ENCODE measurements at places on chromosomes 2 and 18.

- DNase-seq = no peak
Observed at GRCh38 chr2:240920783-240921231, 14.7 kb downstream of the CROCC2 start.

GRCh38 chr2:69791045-69791444 lies 38.4 kb upstream of the GMCL1 start:
- DNase-seq = peak; percentile 79

DNA sequence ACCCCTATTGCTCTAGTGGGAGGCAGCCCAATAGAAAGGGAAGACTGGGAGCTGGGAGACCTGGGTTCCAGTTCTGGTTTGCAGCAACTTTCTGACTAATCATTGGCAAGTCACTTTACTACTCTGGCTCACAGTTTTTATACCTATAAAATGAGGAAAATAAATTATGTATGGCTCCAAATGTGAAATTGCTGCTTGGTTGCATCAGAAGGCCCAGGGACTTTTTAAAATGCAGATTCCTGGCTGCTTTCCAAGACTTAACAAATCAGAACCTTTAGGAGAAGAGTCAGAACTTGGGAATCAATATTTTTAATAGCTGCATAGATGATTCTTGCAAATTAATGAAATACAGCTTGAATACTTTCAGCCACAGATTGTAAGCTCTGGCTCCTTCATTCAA lies 943.9 kb downstream of the EPHA4 start:
- no peak for DNase-seq

DNA sequence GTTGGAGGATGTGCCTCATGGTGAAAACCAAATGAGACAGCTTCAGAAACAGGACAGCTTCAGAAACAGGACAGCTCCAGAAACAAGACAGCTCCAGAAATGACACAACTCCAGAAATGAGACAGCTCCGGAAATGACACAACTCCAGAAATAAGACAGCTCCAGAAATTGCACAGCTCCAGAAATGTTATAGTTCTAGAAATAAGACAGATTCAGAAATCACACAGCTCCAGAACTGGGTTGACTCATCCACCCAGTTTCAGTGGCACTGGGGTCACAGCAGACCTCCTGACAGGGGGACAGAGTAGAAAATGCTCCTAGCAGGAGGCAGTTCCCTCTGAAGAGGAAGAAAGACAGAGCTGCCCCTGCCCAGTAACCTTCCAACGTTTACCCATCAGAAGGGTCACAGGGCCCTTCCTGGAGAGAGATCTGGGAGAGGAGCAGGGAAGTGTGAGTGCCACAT lies 26.9 kb upstream of the COL6A3 start:
- no peak for DNase-seq

- DNase-seq = peak; percentile 15
Observed at GRCh38 chr2:226179010-226179409, 620.6 kb downstream of the IRS1 start.

Measured in cardiac fibroblast (primary cell).